ENCODE measurements at places on chromosomes 4 and X.

DNA sequence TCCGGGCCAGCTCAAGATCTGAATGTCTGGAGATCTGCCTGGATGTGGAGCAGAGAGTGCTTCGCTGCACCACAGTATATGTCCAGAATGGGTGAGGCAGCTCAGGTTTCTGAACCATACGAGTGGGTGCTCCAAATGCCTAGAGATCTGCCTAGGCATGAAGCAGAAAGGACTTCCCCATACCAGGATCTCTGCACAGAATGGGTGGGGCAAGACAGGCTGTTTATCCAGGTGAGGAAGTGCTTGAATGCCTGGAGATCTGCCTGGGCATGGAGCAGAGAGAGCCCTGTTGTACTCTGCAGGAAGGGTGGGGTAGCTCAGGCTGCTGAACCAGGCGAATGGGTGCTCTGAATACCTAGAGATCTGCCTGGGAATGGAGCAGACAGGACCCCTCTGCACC, 45.4 kb upstream of the MAGEC2 start:
- DNase-seq: no peak

- DNase-seq: no peak
Observed at GRCh38 chr4:169099771-169100180, 89.7 kb upstream of the CBR4 start.

GRCh38 chr4:138859254-138859653, 156.3 kb upstream of the NOCT start:
- DNase-seq: no peak

- DNase-seq: no peak
Observed at GRCh38 chr4:136636155-136636554, 896.1 kb downstream of the PCDH18 start.

- no peak for DNase-seq
Observed at GRCh38 chr4:174037049-174037448, 246.4 kb downstream of the FBXO8 start.

- DNase-seq: no peak
Observed at GRCh38 chr4:42308247-42308646, 89.0 kb upstream of the SHISA3 start.

DNA sequence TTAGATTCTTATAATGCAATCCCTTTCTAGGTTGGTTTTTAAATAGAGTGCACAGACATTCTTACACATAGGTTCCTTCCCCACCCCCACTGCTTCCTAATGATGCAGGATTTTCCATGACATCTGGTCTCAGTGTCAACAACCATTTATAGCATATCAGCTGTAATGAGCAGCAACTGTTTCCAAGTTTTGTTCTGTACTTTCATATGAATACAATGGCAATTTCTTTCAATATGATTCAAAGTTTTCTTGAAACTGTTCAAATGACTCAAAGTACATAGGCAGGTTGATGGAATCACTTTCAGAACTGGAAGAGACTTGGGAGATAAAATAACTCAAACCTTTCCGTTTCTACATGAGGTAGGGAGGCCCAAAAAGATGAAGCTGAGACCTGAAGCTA, 220.7 kb downstream of the CAMK2D start:
- no peak for DNase-seq

DNA sequence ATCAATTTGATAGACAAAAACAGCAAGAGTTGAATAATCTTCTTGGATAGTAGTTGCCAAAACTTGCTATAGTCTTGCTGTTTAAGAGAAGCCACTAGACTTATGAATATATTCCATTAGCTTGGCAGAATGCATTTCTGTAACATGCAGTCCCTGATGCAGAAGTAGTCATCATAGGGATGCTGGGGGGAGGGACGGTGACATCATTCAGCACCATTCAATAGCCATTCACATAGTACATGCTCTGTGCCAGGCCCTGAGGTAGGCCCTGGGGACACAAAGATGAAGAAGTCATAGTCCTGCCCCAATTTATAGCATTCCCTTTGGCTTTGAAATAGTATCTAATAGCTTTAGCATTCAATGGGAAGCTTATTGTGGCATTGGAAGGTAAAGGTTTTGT, 185.5 kb upstream of the AFF2 start:
- DNase-seq: no peak

DNA sequence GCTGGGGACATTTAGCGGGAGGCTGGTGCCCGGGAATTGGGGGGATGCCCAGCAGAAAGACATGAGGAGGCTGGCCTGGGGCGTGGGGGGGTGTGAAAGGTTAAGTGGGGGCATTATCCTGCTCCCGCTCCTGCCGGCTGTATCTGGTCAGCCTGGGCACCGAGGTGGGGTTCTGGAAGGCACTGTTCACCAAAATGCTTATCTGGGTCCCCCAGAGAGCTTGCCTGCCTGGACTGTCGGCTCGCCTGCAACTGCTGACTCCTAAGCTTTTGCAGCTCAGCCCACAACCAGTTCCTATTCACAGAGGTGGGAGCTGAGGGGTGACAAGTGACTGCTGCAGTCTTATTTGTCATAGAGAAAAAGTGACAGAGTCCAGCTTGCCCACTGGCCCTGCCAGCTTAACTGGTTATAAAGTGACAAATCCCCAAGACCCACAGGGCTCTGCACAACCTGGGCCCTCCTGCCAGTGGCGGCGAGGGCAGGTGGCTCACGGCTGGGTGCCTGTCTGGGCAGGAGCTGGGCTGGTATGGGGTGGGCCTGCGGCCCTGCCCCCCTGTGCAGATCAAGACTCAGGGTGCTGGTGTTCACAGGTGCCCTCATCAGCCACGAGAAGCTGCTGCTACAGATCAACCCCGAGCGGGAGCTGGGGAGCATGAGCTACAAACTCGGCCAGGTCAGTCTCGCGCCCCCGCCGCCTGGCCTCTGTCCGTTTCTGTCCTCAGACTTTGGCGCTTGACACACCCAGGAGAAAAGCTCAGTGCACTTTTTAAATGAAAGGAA, 23.7 kb upstream of the MSANTD1 start:
- DNase-seq: no peak

- DNase-seq: no peak
Observed at GRCh38 chr4:122762520-122762919, 30.0 kb downstream of the BBS12 start.

- DNase-seq: no peak
Observed at GRCh38 chr4:113845138-113845537, 83.6 kb upstream of the CAMK2D start.

DNA sequence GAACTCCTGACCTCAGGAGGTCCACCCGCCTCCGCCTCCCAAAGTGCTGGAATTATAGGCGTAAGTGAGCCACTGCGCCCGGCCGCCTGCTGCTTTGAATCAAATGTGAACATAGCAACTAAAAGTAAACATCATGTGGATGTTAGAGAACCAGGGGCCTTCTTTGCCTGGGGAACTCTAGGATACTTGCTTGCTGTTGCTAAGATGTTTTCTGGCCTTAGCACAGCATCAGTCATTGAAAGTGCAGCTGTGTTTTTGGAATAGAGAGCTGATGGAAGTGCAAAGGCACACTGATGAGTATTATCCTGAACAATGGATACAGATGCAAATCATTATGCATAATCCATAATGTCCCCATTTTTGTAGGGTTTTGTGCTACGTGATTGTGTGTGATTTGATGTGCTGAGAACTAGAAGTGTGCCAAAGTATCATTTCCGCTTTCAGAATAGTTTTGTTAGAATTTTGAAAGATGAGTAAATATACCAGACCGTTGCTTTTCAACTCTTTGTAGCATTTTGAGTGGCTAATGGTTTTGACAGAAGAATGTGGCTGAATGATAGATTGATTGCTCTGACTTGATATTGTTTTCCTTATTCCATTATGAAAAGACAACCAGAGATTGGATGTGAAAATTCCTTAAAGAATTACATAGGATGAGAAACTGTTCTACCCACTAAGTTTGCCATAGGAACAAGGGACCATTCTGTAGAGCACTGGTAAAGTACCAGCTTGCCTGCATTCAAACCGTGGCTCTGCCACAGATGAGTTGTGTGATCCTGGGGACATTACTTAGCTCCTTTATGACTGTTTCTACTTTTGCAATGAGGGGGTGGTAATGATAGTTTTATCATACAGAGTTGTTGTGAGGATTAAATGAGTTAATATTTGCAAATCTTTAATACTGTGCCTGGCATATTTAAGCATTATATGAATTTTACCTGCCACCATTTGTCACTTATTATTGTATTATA, 74.7 kb downstream of the REPS2 start:
- no peak for DNase-seq

DNA sequence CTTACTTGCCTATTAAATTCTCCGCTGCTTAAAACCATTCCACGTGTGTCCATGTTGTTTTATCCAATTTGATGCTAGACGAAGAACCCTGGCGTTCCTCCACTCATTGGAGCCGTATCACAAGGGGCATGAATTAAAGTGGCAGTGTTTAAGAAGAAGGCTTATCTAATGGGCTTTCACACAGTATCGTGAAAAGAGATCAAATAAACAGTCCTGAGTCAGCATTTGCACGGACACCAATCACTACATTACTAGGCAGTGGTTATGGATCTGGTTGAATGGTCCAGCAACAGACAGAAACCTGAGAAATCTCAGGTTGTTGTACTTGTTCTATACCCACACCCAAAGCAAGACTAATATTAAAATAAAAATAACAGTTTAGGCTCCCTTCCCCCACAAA, 671.6 kb downstream of the FAT4 start:
- DNase-seq: no peak

DNA sequence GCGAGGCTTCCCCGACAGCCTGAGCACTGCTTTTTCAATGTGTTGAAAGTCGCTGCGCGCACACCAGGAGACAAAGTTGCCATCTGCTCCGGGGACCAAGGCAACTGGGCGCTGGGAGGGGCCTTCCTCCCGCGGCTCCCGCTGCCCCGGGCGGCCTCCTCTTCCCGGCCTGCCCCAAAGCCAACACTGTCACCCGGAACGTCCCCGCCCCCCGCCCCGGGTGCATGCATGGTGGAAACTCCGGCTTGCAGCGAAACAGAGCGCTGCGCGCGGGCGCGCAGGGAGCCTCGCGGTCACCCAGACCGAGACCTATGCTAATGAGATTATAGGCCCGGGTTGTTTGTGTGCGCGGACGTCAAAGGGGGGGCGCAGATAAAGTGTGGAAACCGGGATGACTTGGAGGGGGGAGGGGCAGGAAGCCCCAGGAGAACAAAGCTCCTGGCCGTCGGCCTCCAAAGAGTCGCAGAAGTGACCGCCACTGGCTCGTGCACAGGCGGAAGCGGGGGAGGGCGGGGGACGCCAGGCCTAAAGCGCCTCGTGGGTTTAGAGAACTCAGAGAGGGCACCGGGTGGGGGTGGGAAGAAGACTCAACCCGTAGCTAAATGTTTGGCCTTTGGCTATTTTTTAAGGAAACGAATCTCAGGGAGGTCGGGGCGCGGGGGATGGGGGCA, 88.8 kb downstream of the BCOR start:
- peak; percentile 37 for DNase-seq

DNA sequence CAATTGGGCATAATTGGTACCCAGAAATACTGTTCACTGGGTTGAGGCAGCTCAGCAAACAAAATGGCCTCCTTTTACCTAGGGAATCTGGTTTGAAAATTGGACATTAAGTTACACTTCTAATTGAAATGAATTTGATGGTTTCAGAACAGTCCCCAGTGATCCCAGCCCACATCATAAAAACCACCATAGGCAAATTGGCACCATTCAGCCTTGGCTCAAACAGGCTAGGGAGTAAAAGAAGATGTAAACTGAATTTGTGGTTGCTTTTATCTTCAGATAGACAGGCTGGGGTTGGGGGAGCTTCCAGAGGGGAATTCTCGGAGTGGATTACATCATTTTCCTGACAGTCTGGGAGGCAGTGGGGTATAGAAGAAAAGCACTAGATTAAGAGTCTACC, 576.5 kb downstream of the MID1IP1 start:
- no peak for DNase-seq

GRCh38 chrX:137194164-137194563, 160.4 kb upstream of the GPR101 start:
- no peak for DNase-seq

DNA sequence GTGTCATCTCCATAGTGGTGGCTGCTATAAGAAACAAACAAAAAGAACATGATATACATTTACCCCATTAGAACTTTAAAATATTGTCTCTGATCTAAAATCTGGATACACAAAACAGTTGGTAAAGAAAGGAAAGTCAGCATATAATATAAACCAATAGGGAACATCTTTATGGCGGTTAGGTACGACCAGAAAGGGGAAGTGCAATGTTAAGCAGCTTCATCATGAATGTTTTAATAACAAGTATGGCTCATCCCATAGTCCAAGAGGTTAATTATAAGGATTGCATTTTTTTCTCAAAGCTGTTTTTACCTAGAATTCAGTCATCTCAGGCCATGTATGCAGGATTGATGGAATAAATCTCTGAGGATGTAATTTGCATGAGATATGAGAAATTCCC, 1869.7 kb downstream of the PCDH7 start:
- DNase-seq: no peak

DNA sequence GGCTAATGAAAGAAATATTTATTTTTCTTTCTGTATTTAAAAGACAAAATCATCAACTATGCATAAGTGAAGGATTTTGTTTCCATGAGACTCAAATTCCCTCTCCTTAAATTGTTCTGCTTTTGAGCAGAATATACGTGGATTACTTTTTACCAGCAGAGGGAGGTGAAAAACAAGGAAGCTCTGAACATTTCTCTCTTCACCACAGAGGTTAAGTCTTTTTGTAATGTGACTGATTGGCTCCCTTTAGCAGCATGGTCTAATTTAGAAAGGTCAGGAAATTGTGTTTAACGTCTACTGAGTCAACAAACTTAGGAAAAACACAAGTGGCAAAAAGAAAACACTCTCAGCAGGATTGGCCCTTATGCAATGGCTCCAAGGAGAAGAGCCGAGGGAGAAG, 55.1 kb upstream of the F9 start:
- DNase-seq: no peak

DNA sequence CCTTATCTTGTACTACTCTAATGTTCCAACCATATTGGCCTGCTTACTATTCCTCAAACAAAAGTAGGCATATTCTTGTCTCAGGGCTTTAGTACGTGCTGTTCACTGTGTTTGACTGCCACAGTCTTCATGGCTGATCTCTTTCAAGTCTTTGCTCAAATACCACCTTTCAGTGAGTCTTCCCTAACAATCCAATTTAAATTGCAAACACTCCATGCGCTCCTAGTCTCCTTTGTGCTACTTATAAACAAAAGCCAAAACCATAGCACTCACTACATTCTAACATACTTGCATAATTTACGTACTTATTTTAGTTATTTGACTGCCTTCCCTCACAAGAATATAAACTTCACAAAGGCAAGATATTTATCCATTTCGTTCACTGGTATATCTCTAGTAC, 1.7 kb upstream of the ART3 start:
- no peak for DNase-seq

DNA sequence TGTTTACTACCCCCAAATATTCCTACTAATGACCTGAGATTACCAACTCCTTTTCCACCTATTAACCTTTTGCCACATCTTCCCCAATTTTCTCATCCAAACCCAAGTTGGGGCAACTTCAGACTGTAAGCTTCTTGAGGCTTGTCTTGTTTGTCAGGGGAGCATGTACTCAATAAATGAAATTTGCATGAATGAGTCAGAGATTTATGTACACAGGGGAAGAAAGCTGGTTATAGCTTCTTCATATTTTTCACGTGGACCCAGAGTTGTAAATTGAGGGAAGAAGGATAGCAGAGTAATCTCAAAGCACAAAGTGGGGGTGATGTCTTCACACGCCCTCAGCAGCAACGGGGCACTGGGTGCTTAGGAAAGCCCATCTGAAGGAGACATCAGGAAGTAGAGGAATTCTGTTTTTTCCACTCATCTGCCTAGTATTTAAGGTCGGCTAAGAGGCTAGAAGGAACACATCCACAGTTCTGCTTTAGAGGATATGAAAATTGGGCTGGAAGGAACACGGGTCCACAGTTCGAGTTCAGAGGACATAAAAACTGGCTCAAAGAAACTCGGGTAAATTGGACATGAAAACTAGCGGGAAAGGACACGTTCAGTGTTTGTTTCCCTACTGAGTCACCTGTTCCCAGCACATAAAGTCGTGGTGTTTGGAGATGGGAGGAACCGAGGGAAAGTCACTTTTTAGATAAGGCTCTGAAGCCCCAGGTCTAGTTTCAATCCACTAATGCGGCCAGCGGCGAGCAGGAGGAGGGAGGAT, 696 bp upstream of the CA5B start:
- no peak for DNase-seq
